ENCODE measurements at places on chromosomes 5 and 9. TPM values are rescaled to one million over a fixed set of nuclear protein-coding genes. Genes with fewer than 3 reads are reported as not detected.

The ACSL6 gene
- total RNA-seq = 0.71 TPM

The FOXD4 gene
- 0.40 TPM for total RNA-seq

The PCDHGA12 gene
- 12.0 TPM for total RNA-seq

DNA sequence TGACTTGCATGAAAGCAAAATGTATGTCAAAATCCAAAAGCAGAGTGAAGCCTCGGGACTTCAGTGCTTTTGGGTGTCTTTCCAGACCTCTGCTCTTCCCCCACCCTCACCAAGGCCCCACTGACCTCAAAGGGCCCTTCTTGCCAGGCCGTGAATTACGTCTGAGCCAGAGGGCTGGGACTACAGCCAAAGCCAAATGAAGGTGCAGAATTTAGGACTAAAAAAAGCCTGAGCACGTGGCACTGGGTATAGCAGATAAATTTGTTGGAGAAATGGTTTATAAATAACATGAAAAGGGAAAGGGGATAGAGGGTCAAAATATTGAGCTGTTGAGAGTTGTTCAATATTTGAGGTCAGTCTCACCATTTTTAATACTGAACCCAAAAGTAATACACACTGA, 163.4 kb downstream of the GHR start:
- peak; percentile 77 for DNase-seq

DNA sequence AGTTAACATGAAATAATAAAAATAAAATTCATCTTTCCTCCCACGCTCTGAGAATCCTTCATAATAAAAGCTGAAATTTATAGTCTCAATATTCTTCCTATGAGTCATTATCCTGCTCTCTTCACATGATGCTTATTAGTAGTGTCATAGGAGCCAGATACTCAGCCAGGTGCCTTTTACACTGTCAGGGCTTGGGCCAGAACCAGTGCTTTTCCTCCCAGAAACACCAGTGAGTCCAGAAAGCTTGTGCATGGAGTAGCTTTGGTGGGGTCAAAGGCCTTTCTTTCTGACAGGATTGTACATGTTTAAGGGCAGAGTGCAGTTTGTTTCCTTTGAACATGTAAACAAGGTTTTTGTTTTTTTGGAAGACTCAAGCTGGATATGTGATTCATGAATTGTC, 6.8 kb downstream of the LSM11 start:
- no peak for DNase-seq

- no peak for DNase-seq
These were observed 49.6 kb upstream of the LMX1B start for GRCh38 chr9:126564128-126564527.

DNA sequence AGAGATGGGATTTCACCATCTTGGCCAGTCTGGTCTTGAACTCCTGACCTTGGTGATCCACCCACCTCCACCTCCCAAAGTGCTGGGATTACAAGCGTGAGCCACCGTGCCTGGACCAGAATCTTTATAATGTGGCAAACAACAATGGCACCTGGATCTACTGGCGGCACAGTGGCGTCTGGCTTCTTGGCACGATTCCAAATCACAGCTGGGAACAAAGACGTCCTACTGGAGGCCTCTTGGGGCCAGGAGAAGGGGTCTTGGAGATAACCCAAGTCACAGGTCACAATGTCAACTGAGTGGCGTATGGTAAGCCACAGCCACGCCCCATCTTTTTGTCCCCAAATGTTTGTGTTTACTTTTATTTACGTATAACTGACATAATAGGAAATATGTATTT, 77.8 kb upstream of the RAPGEF1 start:
- DNase-seq = no peak

DNA sequence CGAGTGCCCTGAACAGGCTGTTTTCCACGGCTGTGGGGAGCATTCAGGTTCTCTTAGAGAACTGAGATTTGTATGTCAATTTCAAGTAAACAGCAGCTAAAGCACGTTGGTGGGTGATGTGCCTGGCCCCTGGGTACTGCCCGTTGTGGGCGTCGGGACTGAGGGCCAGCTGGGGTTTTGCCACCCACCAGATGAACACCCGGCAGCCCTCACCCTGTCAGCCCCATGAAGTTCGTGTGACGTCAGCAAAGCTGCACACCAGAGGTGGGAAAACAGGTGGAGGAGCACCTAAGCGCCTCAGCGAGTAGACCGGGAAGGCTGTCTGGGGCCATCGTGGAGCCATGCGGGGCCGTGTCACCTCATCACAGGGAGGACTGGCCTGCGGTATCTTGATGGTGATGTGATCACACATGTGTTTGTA, 9.2 kb downstream of the CEP72 start:
- DNase-seq = no peak

Measured in thyroid gland (tissue), 4 donors.